Tracheal epithelial cell (primary cell): ENCODE measurements at places on chromosomes 3 and 15. TPM values are rescaled to one million over a fixed set of nuclear protein-coding genes. Genes with fewer than 3 reads are reported as not detected.

The TLR9 gene
- total RNA-seq, result under 0.01 TPM in 1 of 2 replicates, not detected in the other

The AMT gene
- total RNA-seq, result 1.2 and 1.7 TPM in 2 replicates

The ZNF80 gene
- not detected in 2 replicates for total RNA-seq

The PIK3CB gene
- 13.0 and 15.3 TPM in 2 replicates for total RNA-seq

The AGBL1 gene
- not detected in 2 replicates for total RNA-seq

The IGF2BP2 gene
- 42.4 and 44.3 TPM in 2 replicates for total RNA-seq

The SERPINI2 gene
- total RNA-seq, result not detected in 2 replicates

The CALML4 gene
- total RNA-seq, result 3.1 and 6.4 TPM in 2 replicates

The SKOR1 gene
- total RNA-seq, result not detected in 2 replicates

The PLAAT1 gene
- 0.85 and 1.2 TPM in 2 replicates for total RNA-seq

The LRRK1 gene
- total RNA-seq, result 6.2 and 9.2 TPM in 2 replicates

The AHSG gene
- total RNA-seq, result not detected in 2 replicates

The TMC3 gene
- not detected in 2 replicates for total RNA-seq

The TOPAZ1 gene
- total RNA-seq, result not detected in 2 replicates

The UROC1 gene
- total RNA-seq, result not detected in 2 replicates

The CELSR3 gene
- total RNA-seq, result 1.4 and 3.4 TPM in 2 replicates

The CCR2 gene
- total RNA-seq, result not detected in 2 replicates

The LIPH gene
- 1.7 and 3.9 TPM in 2 replicates for total RNA-seq

The VGLL4 gene
- 35.6 and 42.2 TPM in 2 replicates for total RNA-seq

The TMEM158 gene
- total RNA-seq, result 1.5 and 8.4 TPM in 2 replicates

The IQCF5 gene
- not detected in 2 replicates for total RNA-seq
